Esophagus muscularis mucosa (tissue), 4 donors: ENCODE measurements at places on chromosomes 2 and 18. TPM values are rescaled to one million over a fixed set of nuclear protein-coding genes. Genes with fewer than 3 reads are reported as not detected.

The ZNF2 gene
- total RNA-seq: 6.9 TPM

- no peak overlapping the region for H3K4me3 ChIP-seq
- H3K27ac ChIP-seq: no peak overlapping the region
- no peaks in the 10 kb centered on the region for H3K4me1 ChIP-seq
- no peak for DNase-seq
Observed at GRCh38 chr2:145137901-145138300, 618.0 kb upstream of the ZEB2 start.

DNA sequence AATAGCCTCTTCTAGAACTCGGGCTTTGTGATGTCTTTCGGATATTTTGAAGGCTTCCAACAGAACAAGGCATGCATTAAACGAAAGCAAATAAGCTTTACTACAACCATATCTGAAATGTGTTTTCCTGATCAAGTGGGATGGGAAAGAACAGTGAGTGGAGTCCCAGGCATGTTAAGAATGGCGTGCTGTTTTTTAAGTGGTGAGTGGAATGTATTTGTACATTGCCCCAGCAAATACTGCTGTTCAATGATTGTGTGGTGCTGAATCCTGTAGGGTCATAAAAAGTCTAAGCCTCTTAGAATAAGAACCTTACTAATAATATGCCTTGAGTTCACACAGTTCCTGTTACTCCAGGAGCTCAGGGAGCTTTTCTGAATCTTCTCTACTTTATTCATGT lies 52.5 kb downstream of the POMC start:
- H3K4me3 ChIP-seq: no peak overlapping the region
- H3K36me3 ChIP-seq: no peaks in the 10 kb centered on the region
- no peak for DNase-seq
- no peak overlapping the region for H3K27ac ChIP-seq
- no peaks in the 10 kb centered on the region for H3K27me3 ChIP-seq
- no peaks in the 10 kb centered on the region for H3K4me1 ChIP-seq

DNA sequence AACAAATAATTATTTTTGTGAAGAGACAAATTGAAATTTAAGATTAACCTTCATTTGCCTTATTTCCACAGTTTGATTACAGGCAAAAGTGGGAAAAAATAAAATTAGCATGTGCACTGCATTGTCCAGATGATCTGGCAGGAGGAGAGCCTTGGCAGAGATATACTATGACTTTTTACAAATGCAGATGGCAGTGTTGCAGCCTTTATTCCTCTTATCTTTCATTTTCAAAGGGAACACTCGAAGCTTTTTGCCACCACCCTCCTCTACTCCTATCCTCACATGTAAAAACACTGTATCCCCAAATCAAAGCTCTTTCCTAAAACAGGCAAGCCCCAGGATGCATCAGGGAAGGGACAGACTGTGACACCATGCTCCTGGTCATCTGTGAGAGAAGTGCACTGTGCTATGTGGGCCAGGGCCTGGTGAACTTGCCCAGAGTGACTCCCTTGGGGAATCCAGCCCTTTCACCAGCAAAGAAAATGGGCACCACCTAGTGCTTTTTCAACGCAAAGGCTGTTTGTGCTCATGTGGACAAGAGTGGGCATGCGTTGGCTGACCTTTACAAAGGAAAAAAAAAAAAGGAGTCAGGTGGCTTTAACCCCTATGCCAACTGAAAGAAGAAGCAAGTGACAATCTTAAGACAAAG lies 74.7 kb upstream of the ETAA1 start:
- peaks cover 9% of the 10 kb centered on the region for H3K4me1 ChIP-seq
- no peaks in the 10 kb centered on the region for H3K36me3 ChIP-seq
- peak overlapping the region; percentile 53 for H3K27ac ChIP-seq
- no peak overlapping the region for H3K4me3 ChIP-seq
- DNase-seq: no peak

GRCh38 chr2:225894236-225894980 lies 494.9 kb downstream of the NYAP2 start:
- DNase-seq: no peak
- no peaks in the 10 kb centered on the region for H3K27me3 ChIP-seq
- H3K27ac ChIP-seq: no peak overlapping the region
- H3K36me3 ChIP-seq: no peaks in the 10 kb centered on the region
